ENCODE measurements at places on chromosomes 2 and 18.
A peak's percentile ranks its signal among the peaks of the same experiment; 100 is the strongest.

- DNase-seq: no peak
Measured at GRCh38 chr2:128154225-128154624, 63.2 kb downstream of the UGGT1 start.

GRCh38 chr2:63819765-63820717 lies 21.7 kb upstream of the UGP2 start:
- peak; percentile 83 for DNase-seq

DNA sequence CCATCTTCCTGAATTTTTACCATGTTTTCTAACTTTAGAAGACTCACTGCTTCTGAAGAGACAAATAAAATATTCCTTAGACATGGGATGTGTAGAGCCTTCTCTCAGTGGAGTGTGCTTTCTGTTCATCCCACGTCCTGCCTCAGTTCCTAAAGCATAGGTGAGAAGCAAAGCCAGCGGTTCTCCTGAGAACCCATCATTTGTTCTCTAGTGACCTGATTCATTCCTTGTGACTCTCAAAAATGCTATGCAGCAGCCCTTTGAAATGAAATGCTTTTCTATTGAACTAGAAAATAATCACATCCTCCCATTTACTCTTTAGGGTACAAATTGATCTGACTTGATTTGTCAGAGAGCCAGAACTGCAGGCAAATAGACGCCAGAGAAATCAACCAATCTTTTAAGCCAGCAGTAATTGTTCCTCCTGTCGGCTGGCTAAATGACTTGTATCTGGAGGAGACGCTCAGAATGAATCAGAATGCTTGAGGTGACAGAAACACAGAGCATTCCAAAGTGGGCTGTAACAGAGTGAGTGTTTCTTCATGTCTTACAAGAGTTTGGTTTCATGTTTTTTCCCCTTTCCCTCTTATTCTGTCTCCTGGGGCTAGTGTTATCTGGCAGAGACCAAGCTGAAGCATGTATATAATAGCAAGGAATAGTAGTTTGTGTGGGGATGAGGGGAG lies 81.3 kb upstream of the TMEM178A start:
- DNase-seq: peak; percentile 87

GRCh38 chr2:128536925-128537620 lies 218.4 kb upstream of the HS6ST1 start:
- DNase-seq: peak; percentile 96

- DNase-seq: no peak
Measured at GRCh38 chr2:45418532-45418931, 192.5 kb downstream of the SRBD1 start.
